ENCODE measurements at places on chromosomes 7 and 10. TPM values are rescaled to one million over a fixed set of nuclear protein-coding genes. Genes with fewer than 3 reads are reported as not detected.
A peak's percentile ranks its signal among the peaks of the same experiment; 100 is the strongest.

KIF5B gene
- total RNA-seq: 131 TPM

GRCh38 chr10:6461961-6462360 is 118.1 kb downstream of the PRKCQ start:
- no peak overlapping the region for H3K4me3 ChIP-seq
- no peak for DNase-seq
- no peaks in the 10 kb centered on the region for H3K36me3 ChIP-seq
- no peaks in the 10 kb centered on the region for H3K27me3 ChIP-seq
- H3K4me1 ChIP-seq: peaks cover 2% of the 10 kb centered on the region
- no peak overlapping the region for H3K27ac ChIP-seq

DNA sequence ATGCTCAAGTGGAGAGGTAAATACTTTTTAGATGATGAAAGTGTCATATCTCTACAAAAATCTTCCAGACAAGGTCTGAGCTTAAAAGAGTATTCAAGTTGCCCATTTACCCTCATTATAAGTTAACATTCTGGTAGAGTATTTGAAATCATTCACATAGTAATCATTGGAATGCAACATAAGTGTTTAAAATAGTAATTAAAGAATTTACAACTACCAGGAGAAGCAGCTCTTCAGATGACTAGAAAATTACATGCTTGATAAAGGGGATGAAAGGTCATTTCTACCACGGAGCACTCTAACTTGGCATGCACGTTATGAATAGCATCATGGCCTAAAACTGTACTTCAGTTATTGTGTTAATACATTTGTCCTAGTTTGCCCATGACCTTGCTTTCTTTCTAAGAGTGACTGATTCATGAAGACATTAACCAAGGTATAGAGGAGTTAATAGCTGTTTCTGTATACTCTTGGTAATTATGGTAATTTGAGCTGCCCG is 120.0 kb downstream of the SEMA3E start:
- no peaks in the 10 kb centered on the region for H3K4me1 ChIP-seq
- no peak for DNase-seq
- no peak overlapping the region for H3K4me3 ChIP-seq
- H3K27me3 ChIP-seq: no peaks in the 10 kb centered on the region
- no peaks in the 10 kb centered on the region for H3K36me3 ChIP-seq
- H3K27ac ChIP-seq: no peak overlapping the region

GPR15LG gene
- 2.6 TPM for total RNA-seq

DNA sequence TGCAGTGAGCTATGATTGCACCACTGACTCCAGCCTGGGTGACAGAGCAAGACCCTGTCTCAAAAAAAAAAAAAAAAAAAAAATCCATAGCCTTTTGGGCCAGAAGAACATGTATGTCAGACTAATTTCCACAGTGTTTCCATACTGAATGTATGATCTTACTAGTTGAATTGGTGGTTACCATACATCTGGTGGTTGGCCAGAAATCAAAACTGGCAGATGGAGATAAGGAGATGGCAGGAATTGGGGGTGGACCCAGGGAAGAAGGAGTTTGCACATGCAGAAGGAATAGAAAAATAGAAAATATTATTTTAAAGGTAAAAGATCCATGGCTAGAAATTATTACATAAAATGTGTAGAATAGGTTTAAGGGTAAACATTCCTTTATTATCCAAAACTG is 3.7 kb upstream of the ATOH7 start:
- H3K4me3 ChIP-seq: no peak overlapping the region
- DNase-seq: no peak
- H3K27ac ChIP-seq: no peak overlapping the region
- no peaks in the 10 kb centered on the region for H3K36me3 ChIP-seq
- H3K27me3 ChIP-seq: peaks cover 15% of the 10 kb centered on the region

KIN gene
- total RNA-seq: 11.4 TPM

- no peak overlapping the region for H3K4me3 ChIP-seq
- no peak for DNase-seq
- no peaks in the 10 kb centered on the region for H3K27me3 ChIP-seq
Observed at GRCh38 chr10:31456468-31456867, 137.5 kb downstream of the ZEB1 start.

DNA sequence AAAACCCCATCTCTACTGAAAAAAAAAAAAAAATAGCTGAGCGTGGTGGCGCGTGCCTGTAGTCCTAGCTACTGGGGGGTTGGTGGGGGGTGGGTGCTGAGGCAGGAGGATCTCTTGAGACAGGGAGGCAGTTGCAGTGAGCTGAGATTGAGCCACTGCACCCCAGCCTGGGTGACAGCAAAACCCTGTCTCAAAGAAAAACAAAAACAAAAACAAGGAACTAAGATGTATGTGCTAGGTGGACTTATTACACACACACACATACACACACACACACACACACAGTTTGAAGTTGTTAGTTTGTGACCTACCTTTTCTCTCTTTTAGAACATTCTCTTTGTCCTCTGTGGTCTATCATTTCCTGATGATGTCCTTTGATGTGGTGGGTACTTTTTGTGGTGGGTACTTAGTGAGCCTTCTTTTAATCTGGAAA is 53.5 kb downstream of the EXOC6 start:
- no peak for DNase-seq
- H3K27ac ChIP-seq: no peak overlapping the region
- no peaks in the 10 kb centered on the region for H3K4me1 ChIP-seq

GPRIN2 gene
- 23.4 TPM for total RNA-seq

- peak overlapping the region; percentile 45 for H3K27ac ChIP-seq
- no peak for DNase-seq
- no peaks in the 10 kb centered on the region for H3K36me3 ChIP-seq
- H3K27me3 ChIP-seq: no peaks in the 10 kb centered on the region
- H3K4me3 ChIP-seq: no peak overlapping the region
- no peaks in the 10 kb centered on the region for H3K4me1 ChIP-seq
Observed at GRCh38 chr10:50538555-50539398, 85.0 kb downstream of the SGMS1 start.

DNA sequence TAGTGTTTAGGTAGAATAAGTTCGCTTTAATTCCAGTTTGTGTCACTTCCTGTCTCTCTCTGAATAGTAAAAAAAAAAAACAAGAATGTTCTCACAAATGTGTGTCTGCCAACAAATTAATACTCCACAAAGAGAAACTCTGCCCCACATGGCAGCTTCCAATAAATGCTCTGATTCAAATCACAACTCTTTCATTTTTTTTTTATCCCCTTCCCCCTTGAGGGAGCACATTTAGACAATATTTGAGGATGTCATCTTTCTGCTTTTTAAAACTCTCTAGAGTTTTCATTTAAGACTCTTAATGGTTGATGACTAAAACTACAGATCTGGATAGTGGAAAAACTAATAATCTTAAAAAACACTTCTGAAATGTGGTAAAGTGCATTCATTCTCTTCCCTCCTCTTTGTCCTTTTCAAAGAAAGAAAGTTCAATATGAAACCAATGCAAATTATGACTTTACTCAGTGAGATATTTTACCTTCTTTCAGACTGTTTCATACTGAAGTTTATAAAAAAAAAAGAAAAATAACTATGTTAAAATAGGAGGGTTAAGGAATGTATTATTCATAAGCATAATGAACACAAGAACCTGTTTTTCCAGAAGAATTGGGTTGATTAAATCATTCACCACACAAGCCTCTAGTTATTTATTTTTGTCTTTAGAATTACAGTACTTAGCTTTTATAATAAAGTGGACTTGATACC is 42.3 kb downstream of the ARID5B start:
- no peaks in the 10 kb centered on the region for H3K36me3 ChIP-seq
- H3K27me3 ChIP-seq: no peaks in the 10 kb centered on the region
- H3K27ac ChIP-seq: peak overlapping the region; percentile 87
- peaks cover 34% of the 10 kb centered on the region for H3K4me1 ChIP-seq
- DNase-seq: no peak

DNA sequence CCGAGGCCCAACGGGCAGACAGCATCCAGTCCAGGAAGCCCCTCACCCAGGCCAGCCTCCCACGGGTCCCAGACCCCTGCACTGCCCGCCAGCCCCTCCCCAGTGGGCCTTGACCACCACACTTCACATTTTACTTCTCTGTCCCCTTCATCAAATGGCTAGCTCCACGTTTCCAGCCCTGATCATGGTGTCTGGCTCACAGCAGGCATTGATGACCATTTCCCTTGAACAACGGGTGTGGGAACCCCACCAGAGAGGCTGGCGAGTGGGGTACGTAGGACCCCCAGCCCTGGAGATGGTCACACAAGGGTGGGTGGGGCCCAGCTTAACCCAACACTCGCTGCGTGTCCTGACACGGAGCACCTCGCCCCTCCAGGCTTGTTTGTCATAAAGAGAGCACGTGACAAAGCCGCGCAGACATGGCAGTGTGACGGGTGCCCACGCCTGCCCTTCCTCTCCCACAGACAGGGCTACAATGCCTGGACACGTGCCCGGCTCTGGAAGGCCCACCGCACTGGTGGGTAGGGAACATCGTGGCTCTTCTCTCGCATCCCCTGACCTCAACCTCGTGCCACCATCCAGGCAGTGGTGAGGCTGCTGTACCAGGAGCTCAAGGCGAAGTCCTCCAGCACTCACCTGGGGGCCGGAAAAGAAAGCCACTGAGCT is 267.7 kb downstream of the MAD1L1 start:
- DNase-seq: no peak
- no peaks in the 10 kb centered on the region for H3K4me1 ChIP-seq
- H3K27ac ChIP-seq: no peak overlapping the region
- H3K27me3 ChIP-seq: no peaks in the 10 kb centered on the region
- H3K36me3 ChIP-seq: no peaks in the 10 kb centered on the region
- H3K4me3 ChIP-seq: no peak overlapping the region

GRCh38 chr10:45464958-45465567 is 91.0 kb downstream of the ALOX5 start:
- no peak overlapping the region for H3K4me3 ChIP-seq
- no peaks in the 10 kb centered on the region for H3K27me3 ChIP-seq
- no peaks in the 10 kb centered on the region for H3K36me3 ChIP-seq
- H3K4me1 ChIP-seq: peaks cover 3% of the 10 kb centered on the region
- peak; percentile 87 for DNase-seq

- no peaks in the 10 kb centered on the region for H3K27me3 ChIP-seq
- peaks cover 8% of the 10 kb centered on the region for H3K4me1 ChIP-seq
- DNase-seq: no peak
- no peaks in the 10 kb centered on the region for H3K36me3 ChIP-seq
- H3K27ac ChIP-seq: no peak overlapping the region
Observed at GRCh38 chr10:110052916-110053315, 45.1 kb downstream of the ADD3 start.

FZD1 gene
- total RNA-seq: 8.1 TPM

- H3K4me1 ChIP-seq: no peaks in the 10 kb centered on the region
- H3K27ac ChIP-seq: no peak overlapping the region
- H3K36me3 ChIP-seq: no peaks in the 10 kb centered on the region
- H3K27me3 ChIP-seq: peaks cover 3% of the 10 kb centered on the region
Observed at GRCh38 chr7:31699050-31699449, 12.0 kb downstream of the PPP1R17 start.

DNA sequence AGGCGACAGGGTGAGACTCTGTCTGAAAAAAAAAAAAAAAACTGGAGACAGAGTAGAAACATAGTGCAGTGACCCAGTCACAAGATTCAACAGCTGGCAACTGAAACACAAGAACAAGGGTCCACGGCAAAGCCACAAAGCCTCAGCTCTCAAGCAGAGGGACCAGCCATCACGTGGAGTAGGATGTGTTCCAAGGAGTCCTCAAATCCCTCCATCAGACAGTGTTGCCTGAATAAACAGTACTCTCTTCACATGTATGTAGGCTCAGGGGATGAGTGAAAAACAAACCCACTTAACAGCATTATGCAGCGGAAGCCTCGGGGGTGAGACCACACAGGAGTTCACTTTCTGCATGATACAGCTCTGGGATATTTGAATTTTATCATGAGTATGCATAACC is 62.0 kb downstream of the SLIT1 start:
- H3K36me3 ChIP-seq: no peaks in the 10 kb centered on the region
- no peak for DNase-seq
- H3K4me1 ChIP-seq: no peaks in the 10 kb centered on the region
- H3K27ac ChIP-seq: no peak overlapping the region
- H3K27me3 ChIP-seq: peaks cover 9% of the 10 kb centered on the region

GRCh38 chr7:33632840-33633525 is 272.4 kb upstream of the BMPER start:
- no peak overlapping the region for H3K27ac ChIP-seq
- DNase-seq: no peak
- H3K4me3 ChIP-seq: no peak overlapping the region

GRCh38 chr10:69840773-69841172 is 39.1 kb downstream of the COL13A1 start:
- H3K27me3 ChIP-seq: no peaks in the 10 kb centered on the region
- no peak overlapping the region for H3K27ac ChIP-seq
- H3K4me1 ChIP-seq: peaks cover 33% of the 10 kb centered on the region
- no peak overlapping the region for H3K4me3 ChIP-seq

SVOPL gene
- 0.24 TPM for total RNA-seq

GRCh38 chr10:99527526-99528493 is 4.9 kb upstream of the NKX2-3 start:
- peaks cover 100% of the 10 kb centered on the region for H3K27me3 ChIP-seq
- H3K36me3 ChIP-seq: no peaks in the 10 kb centered on the region
- H3K4me1 ChIP-seq: peaks cover 7% of the 10 kb centered on the region
- no peak overlapping the region for H3K27ac ChIP-seq

GRCh38 chr10:116133634-116134033 is 139.4 kb downstream of the GFRA1 start:
- no peaks in the 10 kb centered on the region for H3K27me3 ChIP-seq
- no peaks in the 10 kb centered on the region for H3K4me1 ChIP-seq
- no peak for DNase-seq
- no peak overlapping the region for H3K4me3 ChIP-seq

- DNase-seq: no peak
- no peaks in the 10 kb centered on the region for H3K27me3 ChIP-seq
- no peaks in the 10 kb centered on the region for H3K4me1 ChIP-seq
- no peaks in the 10 kb centered on the region for H3K36me3 ChIP-seq
- no peak overlapping the region for H3K4me3 ChIP-seq
Observed at GRCh38 chr7:99422625-99423024, 13.9 kb downstream of the BUD31 start.

IRF5 gene
- 0.44 TPM for total RNA-seq

GRCh38 chr7:77479536-77480088 is 57.5 kb upstream of the PTPN12 start:
- no peak overlapping the region for H3K4me3 ChIP-seq
- peak; percentile 17 for DNase-seq
- peak overlapping the region; percentile 13 for H3K27ac ChIP-seq
- H3K27me3 ChIP-seq: no peaks in the 10 kb centered on the region

EPO gene
- 1.3 TPM for total RNA-seq

DNA sequence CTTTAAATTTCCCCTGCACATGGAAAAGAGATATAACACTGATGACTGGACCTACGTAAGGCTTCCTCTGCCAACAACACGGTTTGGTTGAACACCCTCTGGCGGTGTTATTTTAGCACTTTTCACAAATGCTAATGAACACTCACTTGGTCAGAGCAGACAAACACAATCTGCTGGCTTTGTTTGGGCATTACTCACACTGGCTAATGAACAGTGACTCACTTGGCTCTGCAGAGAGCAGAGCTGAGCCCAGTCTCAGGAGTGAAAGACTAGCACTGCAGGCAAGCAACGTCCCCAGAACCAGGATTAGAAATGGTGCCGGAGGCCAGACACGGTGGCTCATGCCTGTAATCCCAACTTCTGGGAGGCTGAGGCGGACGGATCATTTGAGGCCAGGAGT is 430.8 kb downstream of the PLXNA4 start:
- peak; percentile 45 for DNase-seq
- H3K4me1 ChIP-seq: peaks cover 2% of the 10 kb centered on the region
- H3K27me3 ChIP-seq: no peaks in the 10 kb centered on the region
- no peaks in the 10 kb centered on the region for H3K36me3 ChIP-seq

- no peaks in the 10 kb centered on the region for H3K27me3 ChIP-seq
- H3K36me3 ChIP-seq: no peaks in the 10 kb centered on the region
- no peak for DNase-seq
Observed at GRCh38 chr10:621981-622740, 67.3 kb downstream of the DIP2C start.

- peak; percentile 64 for DNase-seq
- no peak overlapping the region for H3K4me3 ChIP-seq
- H3K4me1 ChIP-seq: no peaks in the 10 kb centered on the region
- H3K27me3 ChIP-seq: no peaks in the 10 kb centered on the region
- no peaks in the 10 kb centered on the region for H3K36me3 ChIP-seq
- no peak overlapping the region for H3K27ac ChIP-seq
Observed at GRCh38 chr10:60114765-60115586, 208.6 kb upstream of the CCDC6 start.
